ENCODE measurements at places on chromosomes 2 and 18. TPM values are rescaled to one million over a fixed set of nuclear protein-coding genes. Genes with fewer than 3 reads are reported as not detected.

DNA sequence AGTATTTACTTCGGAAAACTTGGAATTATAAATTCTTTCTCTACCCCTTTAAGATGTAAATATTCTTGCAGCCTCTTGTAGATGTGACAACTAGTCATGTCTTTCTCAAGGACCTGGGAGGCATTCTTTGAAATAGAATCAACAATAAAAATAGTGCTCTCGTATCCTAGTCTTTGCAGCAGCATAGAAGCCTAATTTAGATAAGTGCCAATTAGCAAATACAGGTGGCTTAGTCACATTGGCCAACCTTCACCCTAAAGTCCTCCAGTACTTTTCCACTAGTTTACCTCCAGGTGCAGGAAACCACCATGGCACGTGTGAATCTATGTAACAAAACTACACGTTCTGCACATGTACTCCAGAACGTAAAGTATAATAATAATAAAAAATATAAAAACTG, 3.5 kb upstream of the ZSWIM2 start:
- H3K27me3 ChIP-seq, result no peaks in the 10 kb centered on the region
- H3K27ac ChIP-seq, result no peak overlapping the region
- no peak for DNase-seq
- peaks cover 4% of the 10 kb centered on the region for H3K4me1 ChIP-seq
- no peak overlapping the region for H3K4me3 ChIP-seq

- peak; percentile 46 for DNase-seq
- peak overlapping the region; percentile 88 for H3K4me3 ChIP-seq
- H3K27me3 ChIP-seq, result no peaks in the 10 kb centered on the region
- no peaks in the 10 kb centered on the region for H3K36me3 ChIP-seq
- no peak overlapping the region for H3K27ac ChIP-seq
These were observed 423 bp upstream of the TTC27 start for GRCh38 chr2:32627441-32627813.

DNA sequence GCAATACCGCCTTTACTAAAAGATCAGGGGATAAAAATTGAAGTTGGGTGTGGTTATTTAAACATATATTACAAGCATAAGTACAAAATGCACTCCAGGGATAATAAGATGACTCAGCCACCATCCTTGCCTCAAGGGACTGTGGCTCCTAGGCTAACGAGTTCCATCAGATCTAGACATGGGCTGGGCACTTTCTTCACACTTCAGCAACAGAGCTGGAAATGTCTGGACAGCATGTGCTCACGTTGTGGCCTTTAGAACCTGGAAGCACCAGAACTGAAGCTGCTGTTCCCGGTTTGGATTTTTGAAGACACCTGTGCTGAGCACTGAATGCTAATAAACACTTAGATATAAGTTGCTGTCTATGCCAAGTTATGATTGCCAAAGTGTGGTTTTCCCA, 384.2 kb upstream of the SALL3 start:
- no peak overlapping the region for H3K27ac ChIP-seq
- no peak for DNase-seq
- no peak overlapping the region for H3K4me3 ChIP-seq
- H3K4me1 ChIP-seq, result no peaks in the 10 kb centered on the region
- H3K36me3 ChIP-seq, result no peaks in the 10 kb centered on the region

DNA sequence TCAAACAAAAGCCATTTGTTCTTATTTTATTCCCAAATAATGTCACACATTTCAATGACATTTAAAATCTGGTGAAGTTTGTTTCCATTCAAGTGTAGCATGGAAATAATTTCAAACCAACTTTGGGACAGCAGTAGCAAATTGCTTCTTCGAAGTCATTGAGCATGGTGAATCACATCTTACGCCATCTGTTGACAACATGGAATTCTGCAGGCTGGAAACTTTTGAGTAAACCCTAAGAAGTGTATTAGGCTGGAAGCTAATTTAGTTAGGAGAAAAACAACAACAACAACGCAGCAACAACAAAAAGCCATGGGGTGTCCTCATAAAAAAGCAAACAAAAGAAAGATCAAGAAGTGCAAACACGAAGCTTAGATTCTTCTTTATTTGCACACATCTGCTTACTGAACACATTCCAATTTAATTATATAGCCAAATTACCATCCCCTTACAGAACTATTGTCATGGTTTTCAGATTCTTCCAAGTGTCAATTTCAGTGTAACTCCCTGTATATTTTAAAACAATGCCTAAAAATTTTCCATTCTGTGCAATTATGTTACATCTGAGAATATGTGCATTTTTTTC, 659.0 kb upstream of the CDH7 start:
- no peak overlapping the region for H3K27ac ChIP-seq
- no peak overlapping the region for H3K4me3 ChIP-seq
- DNase-seq, result peak; percentile 63
- no peaks in the 10 kb centered on the region for H3K36me3 ChIP-seq
- H3K4me1 ChIP-seq, result no peaks in the 10 kb centered on the region
- no peaks in the 10 kb centered on the region for H3K27me3 ChIP-seq

- H3K4me3 ChIP-seq, result no peak overlapping the region
- H3K27ac ChIP-seq, result no peak overlapping the region
- DNase-seq, result no peak
- no peaks in the 10 kb centered on the region for H3K36me3 ChIP-seq
- peaks cover 9% of the 10 kb centered on the region for H3K4me1 ChIP-seq
These were observed 64.0 kb downstream of the INPP4A start for GRCh38 chr2:98508709-98509066.

- H3K4me1 ChIP-seq, result peaks cover 9% of the 10 kb centered on the region
- no peak overlapping the region for H3K27ac ChIP-seq
- DNase-seq, result no peak
These were observed 226.2 kb upstream of the ZSWIM2 start for GRCh38 chr2:187075199-187075635.

DNA sequence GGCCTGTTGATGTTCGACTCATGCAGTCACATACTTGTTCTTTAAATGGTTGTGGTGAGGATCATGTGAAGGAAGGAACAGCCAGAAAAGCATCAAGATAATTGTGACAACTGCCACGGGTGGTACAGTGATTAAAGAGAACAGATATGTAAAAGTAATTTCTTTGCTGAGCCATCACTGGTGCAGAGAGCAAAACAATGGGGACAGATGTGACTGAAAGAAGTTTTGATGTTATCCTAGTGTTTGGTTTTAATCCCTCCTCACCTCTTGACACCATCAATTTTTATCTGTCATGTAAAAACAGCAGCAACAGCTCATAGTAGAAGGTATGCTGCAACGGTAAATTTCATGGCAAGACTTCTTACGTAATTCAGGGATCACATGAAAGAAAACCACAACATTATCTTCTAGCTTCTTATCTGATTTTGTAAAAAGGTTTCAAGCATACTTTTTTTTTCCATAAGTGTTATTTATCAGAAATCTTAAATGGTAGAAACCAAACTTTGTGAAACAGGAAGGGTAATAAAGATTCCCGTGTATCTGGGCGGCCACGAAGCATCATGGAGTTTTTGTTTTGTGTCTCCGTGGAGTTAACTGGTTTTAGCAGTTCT, 65.2 kb downstream of the PLCL1 start:
- H3K27me3 ChIP-seq, result no peaks in the 10 kb centered on the region
- no peaks in the 10 kb centered on the region for H3K4me1 ChIP-seq
- H3K36me3 ChIP-seq, result no peaks in the 10 kb centered on the region

DNA sequence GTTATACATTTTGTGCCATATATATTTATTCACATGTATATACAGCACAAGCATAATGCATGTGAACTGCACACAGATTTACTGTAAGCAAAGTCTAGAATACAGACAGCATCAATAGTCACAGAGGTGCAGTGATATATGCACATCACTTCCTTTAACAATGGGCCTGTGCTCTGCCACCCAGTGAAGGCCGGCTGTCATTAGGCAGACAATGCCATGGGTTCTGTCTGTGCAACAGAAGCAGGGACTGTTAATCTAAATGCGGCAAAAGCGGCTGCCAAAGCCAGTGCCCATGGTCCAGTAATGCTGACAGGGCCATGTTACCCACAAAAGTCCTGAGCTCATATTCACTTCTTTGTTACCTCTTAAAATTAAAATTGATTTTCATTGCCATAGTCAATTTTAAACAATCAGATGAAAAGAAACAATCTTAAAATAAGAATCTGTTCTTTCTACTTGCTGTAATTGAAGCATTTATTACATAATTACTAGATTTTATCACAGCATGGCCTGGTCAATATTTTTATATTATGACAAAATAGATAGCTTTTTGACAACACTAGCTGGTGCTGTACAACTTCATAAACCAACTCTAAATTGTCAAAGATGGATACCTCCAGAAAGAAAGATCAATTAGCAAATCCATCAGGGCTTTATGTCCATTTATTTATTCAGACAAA, 232.0 kb downstream of the STK39 start:
- no peaks in the 10 kb centered on the region for H3K36me3 ChIP-seq
- H3K4me1 ChIP-seq, result no peaks in the 10 kb centered on the region
- no peak overlapping the region for H3K4me3 ChIP-seq

GRCh38 chr2:152098496-152099366, at the start of gene CACNB4:
Gene CACNB4 (minus strand): TSS chr2:152099044.
- DNase-seq, result no peak
- peak within 1 kb of the TSS; percentile 52 for H3K4me3 ChIP-seq
- peaks cover 15% of the 10 kb centered on the region for H3K4me1 ChIP-seq
- H3K36me3 ChIP-seq, result no peaks in the 10 kb centered on the region
- H3K27me3 ChIP-seq, result peaks cover 71% of the 10 kb centered on the region

DNA sequence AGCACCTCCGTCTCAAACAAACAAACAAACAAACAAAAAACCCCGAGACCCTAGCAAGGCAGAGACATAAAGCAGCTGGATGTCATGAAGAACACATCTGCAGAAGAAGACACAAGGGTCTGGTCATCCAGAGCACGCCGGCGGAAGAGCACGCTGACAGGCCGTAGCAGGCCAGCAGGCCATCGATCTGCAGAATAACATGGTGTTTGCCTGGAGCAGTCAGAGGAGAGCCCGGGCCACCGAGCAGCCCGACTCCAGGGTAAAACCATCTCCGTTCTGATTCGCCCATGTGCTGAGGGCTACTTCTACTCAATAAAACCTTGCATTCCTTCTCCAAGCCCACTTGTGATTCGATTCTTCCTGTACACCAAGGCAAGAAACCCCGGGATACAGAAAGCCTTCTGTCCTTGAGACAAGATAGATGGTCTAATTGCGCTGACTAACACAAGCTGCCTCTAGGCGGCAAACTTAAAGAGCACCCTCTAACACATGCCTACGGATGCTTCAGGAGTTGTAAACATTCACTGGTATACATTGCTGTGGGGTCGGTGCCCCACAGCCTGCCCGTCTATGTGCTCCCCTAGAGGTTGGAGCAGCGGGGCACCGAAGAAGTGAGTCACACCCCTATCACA, 549.8 kb upstream of the NRXN1 start:
- H3K4me1 ChIP-seq, result no peaks in the 10 kb centered on the region
- no peaks in the 10 kb centered on the region for H3K36me3 ChIP-seq
- no peaks in the 10 kb centered on the region for H3K27me3 ChIP-seq
- no peak for DNase-seq
- no peak overlapping the region for H3K27ac ChIP-seq

GRCh38 chr2:168692132-168692744, 110.2 kb upstream of the NOSTRIN start:
- no peaks in the 10 kb centered on the region for H3K36me3 ChIP-seq
- no peaks in the 10 kb centered on the region for H3K27me3 ChIP-seq
- no peak overlapping the region for H3K27ac ChIP-seq
- H3K4me1 ChIP-seq, result no peaks in the 10 kb centered on the region

DNA sequence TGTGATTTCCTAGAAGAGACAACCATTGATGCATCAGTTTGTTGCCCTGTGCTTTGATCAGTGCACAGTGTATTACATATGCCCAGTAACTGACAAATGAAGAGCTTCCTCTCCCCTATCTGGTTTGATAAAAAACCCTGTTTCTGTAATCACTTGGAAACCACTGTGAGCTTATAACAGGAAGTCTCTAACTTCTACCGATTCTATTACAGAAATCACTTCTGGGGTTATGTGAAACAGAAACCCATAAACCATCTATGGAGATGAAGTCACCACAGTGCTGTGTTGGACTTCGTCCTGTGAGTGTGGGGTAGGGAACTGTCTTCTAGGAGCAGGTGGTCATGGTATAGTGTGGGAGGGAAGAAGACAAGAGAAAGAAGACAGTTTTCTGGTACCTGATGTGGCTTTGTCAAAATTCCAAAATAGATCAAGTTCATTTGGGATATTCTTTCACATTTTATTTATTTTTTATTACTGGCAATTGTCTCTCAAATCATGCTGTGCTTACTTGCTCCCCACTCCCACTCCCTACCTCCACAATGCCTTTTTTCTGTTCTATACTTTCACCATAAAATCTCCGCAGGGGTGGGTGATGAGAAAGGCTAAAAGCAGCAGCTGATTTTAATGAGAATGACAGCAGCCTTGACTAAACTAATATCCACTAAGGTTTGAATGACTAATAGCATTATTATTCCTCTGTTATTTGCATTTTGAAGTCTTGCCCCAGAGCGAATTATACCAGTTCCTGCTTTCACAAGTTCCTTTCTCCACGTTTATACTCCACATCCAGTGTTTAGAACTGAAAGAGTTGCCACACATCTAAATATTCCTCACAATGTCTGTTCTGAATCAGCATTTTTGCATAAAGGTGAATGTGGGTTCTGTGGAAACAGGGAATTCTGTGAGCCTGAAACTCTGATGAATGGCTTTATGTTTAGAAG, 41.7 kb upstream of the RND3 start:
- H3K4me1 ChIP-seq, result peaks cover 12% of the 10 kb centered on the region
- no peak overlapping the region for H3K27ac ChIP-seq
- no peak overlapping the region for H3K4me3 ChIP-seq
- no peaks in the 10 kb centered on the region for H3K27me3 ChIP-seq
- peak; percentile 67 for DNase-seq

- no peaks in the 10 kb centered on the region for H3K4me1 ChIP-seq
- no peak overlapping the region for H3K4me3 ChIP-seq
- H3K27ac ChIP-seq, result no peak overlapping the region
- no peaks in the 10 kb centered on the region for H3K27me3 ChIP-seq
- no peaks in the 10 kb centered on the region for H3K36me3 ChIP-seq
These were observed 630.5 kb downstream of the TDRD15 start for GRCh38 chr2:21754164-21754788.

DNA sequence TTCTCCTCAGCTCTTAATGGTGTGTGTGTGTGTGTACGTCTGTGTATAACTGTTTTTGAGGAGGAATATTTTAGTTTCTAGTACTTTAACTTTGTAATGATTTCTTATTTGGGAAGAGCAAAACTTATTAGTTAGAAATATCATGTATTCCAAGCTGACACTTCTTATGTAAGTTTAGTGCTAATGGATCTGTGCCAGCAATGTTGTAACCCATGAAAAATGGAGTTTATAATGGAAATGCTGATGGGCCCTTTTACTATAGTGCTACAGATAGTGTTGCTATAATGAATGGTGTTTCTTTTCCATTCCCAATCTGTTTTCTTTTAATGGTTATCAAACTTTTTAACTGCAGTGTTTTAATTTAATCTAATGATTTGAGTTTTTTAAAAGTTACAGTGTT, 49.8 kb upstream of the OTX1 start:
- peaks cover 4% of the 10 kb centered on the region for H3K36me3 ChIP-seq
- H3K27ac ChIP-seq, result no peak overlapping the region
- H3K4me1 ChIP-seq, result peaks cover 20% of the 10 kb centered on the region
- no peaks in the 10 kb centered on the region for H3K27me3 ChIP-seq
- H3K4me3 ChIP-seq, result no peak overlapping the region
- DNase-seq, result peak; percentile 38

The APOB gene
- not detected for total RNA-seq

The HIBCH gene
- total RNA-seq, result 45.7 TPM

The SIX3 gene
- 0.59 TPM for total RNA-seq

The FBLN7 gene
- 4.1 TPM for total RNA-seq

The SLC9A2 gene
- not detected for total RNA-seq

The UGT1A4 gene
- 0.11 TPM for total RNA-seq

The ACADL gene
- total RNA-seq, result 0.15 TPM

The ACTG2 gene
- total RNA-seq, result 0.59 TPM

The SNED1 gene
- total RNA-seq, result 5.0 TPM

The KYNU gene
- total RNA-seq, result 0.44 TPM

The AMMECR1L gene
- total RNA-seq, result 26.0 TPM

The IL36RN gene
- total RNA-seq, result not detected

The SLC19A3 gene
- total RNA-seq, result 4.2 TPM
